ENCODE measurements at places on chromosomes 5 and 9. TPM values are rescaled to one million over a fixed set of nuclear protein-coding genes. Genes with fewer than 3 reads are reported as not detected.

The POU5F2 gene
- polyA plus RNA-seq: 0.38 TPM

The HSD17B3 gene
- 0.83 TPM for polyA plus RNA-seq

The SLC22A4 gene
- 0.35 TPM for polyA plus RNA-seq

The DYNC2I2 gene
- 20.7 TPM for polyA plus RNA-seq

The SLC25A2 gene
- polyA plus RNA-seq: not detected

The GRXCR2 gene
- polyA plus RNA-seq: not detected

The CDHR2 gene
- 8.8 TPM for polyA plus RNA-seq

The EIF4E1B gene
- not detected for polyA plus RNA-seq

The PCDHB4 gene
- polyA plus RNA-seq: 0.36 TPM

The PPP2R2B gene
- polyA plus RNA-seq: 0.15 TPM

The SPATA31D4 gene
- polyA plus RNA-seq: not detected

DNA sequence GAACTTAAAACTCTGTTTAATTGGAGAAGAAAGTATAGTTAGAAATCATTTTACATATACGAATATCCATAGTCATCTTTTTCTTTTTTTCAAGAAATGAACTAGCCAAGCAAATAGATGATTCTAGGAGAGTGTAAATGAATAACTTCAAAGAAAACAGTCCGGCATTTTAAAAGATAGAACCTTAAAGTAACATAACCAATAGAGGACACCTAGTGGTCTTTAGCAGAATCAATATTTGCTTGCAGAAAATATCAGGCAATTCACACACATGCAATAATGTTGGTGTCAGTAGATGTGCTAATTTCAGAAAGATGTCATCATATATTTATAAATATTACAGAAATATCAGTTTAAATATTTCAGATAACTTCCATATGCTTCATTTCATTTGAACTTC is 57.1 kb downstream of the HCN1 start:
- H3K27me3 ChIP-seq: no peaks in the 10 kb centered on the region
- H3K4me3 ChIP-seq: no peak overlapping the region
- DNase-seq: no peak
- H3K36me3 ChIP-seq: no peaks in the 10 kb centered on the region
- no peak overlapping the region for H3K27ac ChIP-seq
- H3K4me1 ChIP-seq: no peaks in the 10 kb centered on the region

DNA sequence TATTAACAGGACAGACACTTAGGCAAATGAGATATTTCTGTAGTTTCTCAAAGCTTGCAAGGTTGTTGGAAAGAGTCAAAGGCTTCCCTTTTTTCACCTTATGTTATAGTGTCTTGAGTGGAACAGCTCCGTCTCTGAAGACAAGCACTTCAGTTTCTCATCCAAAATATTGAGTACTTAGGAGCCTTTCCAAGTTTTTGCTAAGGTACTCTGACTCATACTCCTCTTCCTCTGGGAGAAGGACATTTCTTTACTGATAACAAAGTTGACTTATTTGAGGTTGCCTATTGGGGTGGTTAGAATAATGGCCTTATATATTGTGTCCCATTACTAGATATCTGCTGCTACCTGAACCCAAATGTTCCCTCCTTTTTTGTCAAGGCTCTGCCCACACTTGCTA is 869.6 kb downstream of the MAT2B start:
- no peaks in the 10 kb centered on the region for H3K27me3 ChIP-seq
- H3K36me3 ChIP-seq: no peaks in the 10 kb centered on the region
- no peak overlapping the region for H3K4me3 ChIP-seq
- DNase-seq: no peak
- H3K4me1 ChIP-seq: no peaks in the 10 kb centered on the region
- no peak overlapping the region for H3K27ac ChIP-seq

DNA sequence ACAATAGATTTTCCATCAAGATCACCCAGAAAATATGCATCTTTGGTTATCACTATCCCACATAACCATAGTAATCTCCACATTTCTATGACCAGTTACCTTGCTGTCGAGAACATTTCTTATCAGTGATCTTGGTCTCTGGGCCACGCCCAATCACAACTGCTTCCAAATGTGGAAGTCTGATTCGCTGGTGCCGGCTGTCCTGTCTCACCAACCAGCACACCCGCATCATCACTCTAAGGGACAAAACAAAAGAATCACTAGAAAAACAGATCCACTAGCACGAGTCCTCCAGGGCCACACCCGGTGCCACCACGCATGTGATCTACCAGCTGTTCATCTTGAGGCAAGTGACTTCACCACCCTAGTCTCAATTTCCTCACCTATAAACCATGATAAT is 11.8 kb downstream of the APTX start:
- no peak overlapping the region for H3K4me3 ChIP-seq
- H3K36me3 ChIP-seq: peaks cover 3% of the 10 kb centered on the region
- no peaks in the 10 kb centered on the region for H3K4me1 ChIP-seq
- no peak for DNase-seq

GRCh38 chr5:169785771-169786618 is 148.9 kb downstream of the DOCK2 start:
- no peak overlapping the region for H3K4me3 ChIP-seq
- H3K36me3 ChIP-seq: no peaks in the 10 kb centered on the region
- H3K27ac ChIP-seq: no peak overlapping the region
- H3K27me3 ChIP-seq: no peaks in the 10 kb centered on the region
- no peak for DNase-seq

DNA sequence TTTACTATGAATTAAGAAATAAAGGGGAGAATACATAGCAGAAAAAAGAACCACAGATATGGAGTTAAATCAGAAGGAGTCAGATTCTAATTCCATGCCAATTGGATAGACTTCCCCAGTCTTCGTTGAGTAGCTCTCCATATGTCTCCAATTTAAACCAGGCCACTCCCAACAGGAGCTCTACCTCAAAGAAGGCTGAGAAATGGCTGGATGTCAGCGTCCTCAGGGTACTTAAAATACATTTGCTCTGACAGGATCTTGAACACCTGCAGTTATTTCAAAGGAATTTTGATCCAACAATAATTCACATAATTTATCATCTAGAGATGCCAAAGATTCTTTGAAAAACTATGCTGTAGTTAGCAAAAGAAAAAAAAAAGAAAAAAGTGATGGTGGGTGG is 133.9 kb upstream of the FBN2 start:
- H3K27ac ChIP-seq: no peak overlapping the region
- no peak for DNase-seq
- no peaks in the 10 kb centered on the region for H3K36me3 ChIP-seq

DNA sequence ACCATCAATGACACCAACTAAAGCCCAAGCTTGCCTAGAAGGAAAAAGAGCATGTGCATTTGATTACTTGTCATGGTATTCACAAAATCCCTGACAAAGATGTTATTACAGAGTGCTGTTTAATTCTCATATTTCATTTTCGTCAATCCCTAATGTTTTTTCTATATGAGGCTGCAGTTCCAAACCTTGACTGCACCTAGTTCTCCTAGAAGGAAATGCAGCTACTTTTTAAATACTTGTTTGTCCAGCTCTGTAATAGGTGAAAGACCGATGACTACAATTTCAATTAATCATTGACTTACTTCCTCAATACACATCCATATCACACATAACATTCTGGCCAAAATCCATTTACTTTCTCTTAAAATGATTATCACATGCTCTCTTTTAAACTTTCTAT is 28.1 kb downstream of the CEMIP2 start:
- no peaks in the 10 kb centered on the region for H3K27me3 ChIP-seq
- peaks cover 16% of the 10 kb centered on the region for H3K4me1 ChIP-seq
- H3K36me3 ChIP-seq: no peaks in the 10 kb centered on the region
- H3K4me3 ChIP-seq: no peak overlapping the region
- peak overlapping the region; percentile 57 for H3K27ac ChIP-seq

- H3K36me3 ChIP-seq: no peaks in the 10 kb centered on the region
- no peaks in the 10 kb centered on the region for H3K27me3 ChIP-seq
- DNase-seq: no peak
- H3K27ac ChIP-seq: no peak overlapping the region
- no peak overlapping the region for H3K4me3 ChIP-seq
- no peaks in the 10 kb centered on the region for H3K4me1 ChIP-seq
Measured at GRCh38 chr5:163338-163620, 28.0 kb upstream of the LRRC14B start.

GRCh38 chr5:170503990-170504596 is at the start of gene KCNIP1:
Gene KCNIP1 (plus strand): TSS chr5:170504020.
- H3K4me3 ChIP-seq: no peak within 1 kb of the TSS
- no peaks in the 10 kb centered on the region for H3K4me1 ChIP-seq
- peaks cover 3% of the 10 kb centered on the region for H3K27me3 ChIP-seq
- H3K27ac ChIP-seq: no peak within 1 kb of the TSS
- H3K36me3 ChIP-seq: no peaks in the 10 kb centered on the region

DNA sequence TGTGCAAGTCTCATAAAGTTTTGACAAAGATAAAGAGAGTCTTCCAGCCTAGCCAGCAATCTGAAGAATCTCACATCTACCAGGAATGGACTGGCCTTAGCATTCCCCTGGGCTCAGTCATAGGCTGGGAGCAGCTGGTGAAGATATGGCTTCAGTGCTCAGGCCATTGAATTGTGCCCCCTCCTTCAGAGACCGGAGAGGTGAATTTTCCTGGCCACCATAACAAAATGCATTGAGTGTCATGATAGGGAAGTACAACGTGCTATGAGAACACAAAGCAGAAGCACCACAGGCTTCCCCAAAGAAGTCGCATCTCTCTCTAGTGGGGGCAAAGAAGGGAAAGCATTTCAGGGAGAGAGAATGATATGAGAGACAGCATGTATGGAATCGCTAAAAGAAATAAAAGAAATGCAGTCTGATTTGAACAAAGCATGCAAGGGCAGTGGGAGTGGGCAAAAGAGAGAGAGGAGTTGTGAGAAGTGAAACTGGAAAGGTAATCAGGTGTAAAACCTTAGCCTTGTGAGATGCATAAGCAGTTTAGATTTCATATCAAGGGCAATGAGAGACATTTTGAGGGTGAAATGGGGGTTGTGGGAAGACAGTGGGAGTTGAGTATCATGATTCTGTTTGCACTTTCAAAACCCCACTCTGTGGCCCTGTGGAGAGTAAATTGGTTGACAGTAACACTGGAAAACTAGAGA is 57.1 kb upstream of the NMUR2 start:
- DNase-seq: no peak
- H3K27ac ChIP-seq: no peak overlapping the region
- no peaks in the 10 kb centered on the region for H3K27me3 ChIP-seq
- no peaks in the 10 kb centered on the region for H3K4me1 ChIP-seq
- no peak overlapping the region for H3K4me3 ChIP-seq

DNA sequence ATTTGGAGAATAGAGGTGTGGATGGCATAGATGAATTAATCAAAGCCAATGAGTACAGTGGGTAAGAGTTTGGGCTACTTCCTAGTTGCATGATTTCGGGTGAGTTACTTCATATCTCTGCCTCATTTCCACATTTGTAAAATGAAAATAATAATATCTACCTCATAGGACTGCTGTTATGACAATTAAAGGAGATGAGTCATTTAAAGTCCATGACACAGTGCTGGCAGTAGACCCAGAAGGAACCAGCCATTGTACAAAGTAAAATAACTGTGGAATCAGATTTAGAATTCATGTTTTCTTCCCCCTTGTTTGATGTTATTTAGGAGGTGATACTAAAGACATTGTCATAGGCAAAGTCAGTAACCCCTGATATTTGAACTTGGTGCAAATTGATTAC is 139.5 kb upstream of the SLC27A6 start:
- no peaks in the 10 kb centered on the region for H3K4me1 ChIP-seq
- no peaks in the 10 kb centered on the region for H3K36me3 ChIP-seq
- H3K27ac ChIP-seq: no peak overlapping the region

- H3K36me3 ChIP-seq: no peaks in the 10 kb centered on the region
- H3K27ac ChIP-seq: no peak overlapping the region
- no peaks in the 10 kb centered on the region for H3K27me3 ChIP-seq
- no peak for DNase-seq
- H3K4me3 ChIP-seq: no peak overlapping the region
Measured at GRCh38 chr5:113233606-113234005, 201.2 kb downstream of the TSSK1B start.

- H3K4me3 ChIP-seq: no peak overlapping the region
- no peak overlapping the region for H3K27ac ChIP-seq
- no peaks in the 10 kb centered on the region for H3K27me3 ChIP-seq
- no peak for DNase-seq
Measured at GRCh38 chr9:89676281-89676680, 71.5 kb downstream of the GADD45G start.

GRCh38 chr9:127543221-127543620 is 68.9 kb upstream of the STXBP1 start:
- no peaks in the 10 kb centered on the region for H3K27me3 ChIP-seq
- H3K36me3 ChIP-seq: no peaks in the 10 kb centered on the region
- no peak overlapping the region for H3K4me3 ChIP-seq
- peaks cover 16% of the 10 kb centered on the region for H3K4me1 ChIP-seq

GRCh38 chr5:34519489-34520220 is 136.5 kb upstream of the RAI14 start:
- DNase-seq: no peak
- H3K27ac ChIP-seq: no peak overlapping the region
- no peaks in the 10 kb centered on the region for H3K36me3 ChIP-seq

DNA sequence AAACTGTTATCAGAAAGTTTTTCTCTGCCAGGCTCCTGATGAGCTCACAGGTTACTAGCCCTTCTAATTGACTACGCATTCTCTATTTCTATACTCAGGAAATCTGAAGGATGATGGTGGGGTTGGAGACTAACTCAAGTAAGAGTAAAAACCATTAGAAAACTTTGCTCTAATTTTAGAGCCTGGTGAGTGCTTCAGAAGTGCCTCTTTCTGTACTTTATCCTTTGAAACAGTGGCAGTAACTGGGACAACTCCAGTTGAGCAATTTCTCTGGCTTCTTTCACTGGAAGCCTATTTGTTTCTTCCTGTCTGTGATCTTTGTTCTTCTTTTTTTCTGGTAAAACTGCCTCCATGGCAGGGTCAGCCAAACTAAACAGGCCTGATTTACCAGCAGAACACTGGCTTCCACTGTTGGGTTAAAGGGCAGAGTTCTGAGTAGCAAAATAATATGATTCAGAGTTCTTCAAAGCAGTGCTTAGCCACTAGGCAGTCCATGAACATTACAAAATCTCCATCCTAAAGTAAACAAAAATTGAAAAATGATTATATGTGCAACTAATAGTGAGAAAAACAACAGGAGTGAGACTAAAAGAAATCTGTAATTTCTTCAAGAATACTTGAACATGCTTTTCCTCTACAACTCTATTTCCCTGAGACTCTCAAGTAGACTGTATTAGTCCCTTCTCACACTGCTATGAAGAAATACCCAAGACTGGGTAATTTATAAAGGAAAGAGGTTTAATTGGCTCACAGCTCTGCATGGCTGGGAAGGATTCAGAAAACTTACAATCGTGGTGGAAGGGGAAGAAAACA is 79.8 kb downstream of the MROH2B start:
- DNase-seq: peak; percentile 38
- no peaks in the 10 kb centered on the region for H3K36me3 ChIP-seq
- peaks cover 36% of the 10 kb centered on the region for H3K4me1 ChIP-seq
